ENCODE measurements at places on chromosomes 7 and 10.

DNA sequence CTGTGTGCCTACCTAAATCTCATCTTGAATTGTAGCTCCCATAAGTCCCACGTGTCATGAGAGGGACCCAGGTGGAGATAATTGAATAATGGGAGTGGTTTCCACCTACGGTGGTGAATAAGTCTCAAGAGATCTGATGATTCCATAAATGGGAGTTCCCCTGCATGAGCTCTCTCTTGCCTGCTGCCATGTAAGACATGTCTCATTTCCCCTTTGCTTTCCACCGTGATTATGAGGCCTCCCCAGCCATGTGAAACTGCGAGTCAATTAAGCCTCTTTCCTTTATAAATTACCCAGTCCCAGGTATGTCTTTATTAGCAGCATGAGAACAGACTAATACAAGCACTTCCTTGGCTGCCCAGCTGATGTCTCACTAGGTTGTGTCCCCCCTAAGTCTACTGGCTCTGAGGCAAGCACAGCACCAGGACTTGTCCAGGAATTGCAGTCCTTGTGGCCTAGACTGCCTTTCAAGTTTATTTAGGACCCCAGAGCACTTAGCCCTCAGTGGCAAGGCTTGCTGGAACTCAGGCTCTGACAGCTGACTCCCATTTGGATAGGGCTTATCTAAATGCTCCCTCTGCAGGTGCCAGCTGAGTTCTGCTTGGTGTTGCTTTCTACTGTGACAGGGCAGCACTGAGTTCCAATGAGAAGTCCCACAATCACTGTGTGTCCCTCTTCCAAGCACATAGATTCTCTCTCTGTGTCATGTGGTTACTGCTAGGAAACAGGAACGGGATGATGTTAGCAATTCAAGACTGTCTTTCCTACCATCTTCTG lies 59.0 kb upstream of the TAS2R16 start:
- no peak for DNase-seq

GRCh38 chr10:111203615-111204014 lies 126.8 kb downstream of the ADRA2A start:
- no peak for DNase-seq

DNA sequence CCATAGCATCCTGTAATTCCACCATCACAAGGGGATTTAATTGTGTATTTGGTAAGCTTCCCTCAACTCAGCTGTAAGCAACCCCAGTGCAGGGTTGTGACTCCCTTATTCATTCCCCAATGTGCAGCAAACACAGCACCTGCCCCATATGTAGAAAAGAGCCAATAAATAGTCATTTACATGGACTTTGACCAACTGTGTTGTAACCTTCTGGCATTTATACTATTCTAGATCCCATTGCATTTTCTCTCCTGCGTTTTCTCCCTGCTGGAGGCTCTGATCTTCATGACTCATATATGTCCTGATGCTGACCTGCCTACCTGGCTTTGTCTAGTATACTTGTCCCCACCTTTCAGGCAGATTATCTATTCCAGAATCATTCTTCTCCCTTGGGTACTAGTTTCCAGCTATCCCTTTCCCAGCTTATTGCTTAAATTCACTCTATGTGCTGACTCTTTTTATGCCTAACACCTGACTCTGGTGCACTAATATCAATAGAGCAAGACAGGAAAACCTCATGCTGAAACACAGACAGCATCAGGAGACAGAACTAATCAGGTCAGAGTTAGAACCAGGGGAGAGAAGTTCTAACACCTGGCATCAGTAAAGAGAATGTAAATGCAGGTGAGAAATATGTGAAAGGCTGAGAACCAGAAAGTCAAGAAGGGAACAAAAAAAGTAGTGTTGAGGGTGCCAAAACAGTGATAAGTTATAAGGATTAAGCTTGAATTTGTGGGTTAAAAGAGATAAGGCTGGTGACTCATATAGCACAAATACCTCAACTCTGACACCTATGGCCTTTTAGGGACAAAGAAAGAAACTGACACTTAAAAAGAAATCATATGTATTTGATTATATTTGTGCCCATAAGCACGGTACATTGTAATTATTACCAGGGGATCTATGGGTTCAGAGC lies 402.7 kb downstream of the IPMK start:
- peak; percentile 92 for DNase-seq

GRCh38 chr7:130288829-130289228 lies 4.1 kb upstream of the CPA4 start:
- no peak for DNase-seq

- DNase-seq: peak; percentile 17
These were observed 165.7 kb downstream of the NPSR1 start for GRCh38 chr7:34823650-34824258.

GRCh38 chr7:6553448-6554044 lies 2.3 kb upstream of the GRID2IP start:
- DNase-seq: no peak

DNA sequence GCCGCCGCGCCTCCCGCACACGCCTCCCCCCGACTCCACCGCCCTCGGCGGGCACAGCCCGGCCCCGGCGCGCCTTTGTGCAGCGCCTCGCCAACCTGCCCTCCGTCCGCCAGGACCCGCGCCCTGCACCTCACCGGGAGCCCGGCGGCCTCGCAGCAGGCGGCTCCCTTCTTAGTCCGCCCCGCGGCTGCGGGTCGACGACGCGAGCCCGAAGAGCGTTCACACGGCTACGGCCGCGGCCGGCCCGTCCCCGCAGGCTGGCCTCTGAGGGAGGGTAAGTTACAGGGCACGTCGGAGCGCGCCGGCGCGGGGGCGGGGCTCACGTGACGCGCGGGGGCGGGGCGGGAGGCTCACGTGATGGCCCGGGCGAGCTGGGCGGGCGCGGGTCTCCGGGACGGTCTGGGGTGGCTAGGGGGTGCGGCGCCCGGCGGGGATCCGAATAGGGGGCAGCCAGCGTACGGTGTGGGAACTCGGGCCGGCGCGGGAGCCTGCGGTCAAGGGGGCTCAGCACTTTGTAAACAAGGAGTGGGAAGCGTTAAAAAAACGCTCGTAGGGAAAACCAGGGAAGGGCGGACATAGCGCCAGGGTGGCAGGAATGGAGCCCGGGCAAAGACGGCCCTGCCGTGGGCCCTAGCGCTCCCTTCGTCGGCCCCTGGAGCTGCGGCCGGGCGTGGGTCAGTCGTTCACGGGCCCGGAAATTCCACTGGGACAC lies at the start of gene ARHGAP12:
ARHGAP12 (minus strand) TSS at position 283 of the 712 bp plus-strand sequence. CDS start 19,976 bp downstream, outside the sequence.
- DNase-seq: peak; percentile 92

DNA sequence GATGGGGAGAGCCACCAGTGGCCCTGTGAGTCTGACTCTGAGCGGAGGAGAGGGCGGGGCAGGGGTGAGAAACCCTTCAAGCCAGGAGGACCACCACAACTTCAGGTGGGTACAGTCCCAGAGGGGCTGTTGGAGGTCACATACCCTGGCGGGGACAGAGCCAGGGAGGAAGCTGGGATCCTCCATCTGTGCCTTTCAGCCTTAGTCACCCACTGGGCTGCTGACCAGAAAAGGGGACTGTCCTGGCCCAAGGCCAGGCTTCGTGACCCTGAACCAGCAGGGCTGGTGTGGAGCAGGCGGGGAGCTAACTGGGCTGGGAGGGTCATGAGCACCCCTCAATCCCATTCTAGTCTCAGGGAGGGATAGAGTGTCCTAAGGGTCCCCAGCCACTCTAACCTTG lies 1.5 kb upstream of the CALHM3 start:
- no peak for DNase-seq

GRCh38 chr10:129965959-129966358 lies 1.9 kb upstream of the EBF3 start:
- no peak for DNase-seq

Data from large intestine (tissue), 12 donors.